ENCODE measurements at places on chromosomes 4 and X. TPM values are rescaled to one million over a fixed set of nuclear protein-coding genes. Genes with fewer than 3 reads are reported as not detected.
A peak's percentile ranks its signal among the peaks of the same experiment; 100 is the strongest.

- H3K27me3 ChIP-seq = no peaks in the 10 kb centered on the region
- H3K4me1 ChIP-seq = no peaks in the 10 kb centered on the region
- no peak overlapping the region for H3K27ac ChIP-seq
- H3K36me3 ChIP-seq = no peaks in the 10 kb centered on the region
- no peak overlapping the region for H3K4me3 ChIP-seq
Observed at GRCh38 chr4:177562163-177562562, 119.9 kb upstream of the AGA start.

Gene TLR6
- total RNA-seq = 3.1 TPM

DNA sequence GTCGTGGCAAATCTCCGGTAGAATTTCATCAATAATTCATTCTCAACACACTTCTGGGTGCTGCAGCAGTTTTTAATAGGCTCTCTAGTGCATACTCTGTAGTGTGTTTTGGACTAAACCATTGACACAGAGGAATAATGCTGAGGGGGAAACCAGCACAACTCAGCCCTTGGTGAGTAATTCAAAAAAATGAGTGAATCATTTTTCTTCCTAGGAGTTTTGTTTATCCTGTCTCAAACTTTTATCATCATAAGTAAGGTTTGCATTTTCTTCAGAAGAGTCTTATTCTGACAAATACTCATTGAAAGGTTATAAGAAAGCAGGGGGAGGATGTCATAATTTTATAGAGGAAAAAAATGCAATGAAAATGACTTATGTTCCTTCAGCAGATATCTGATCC, 2542.7 kb downstream of the PCDH7 start:
- H3K36me3 ChIP-seq = no peaks in the 10 kb centered on the region
- H3K27me3 ChIP-seq = no peaks in the 10 kb centered on the region
- H3K4me3 ChIP-seq = no peak overlapping the region
- no peak overlapping the region for H3K27ac ChIP-seq
- no peak for DNase-seq
- no peaks in the 10 kb centered on the region for H3K4me1 ChIP-seq

Gene SHROOM3
- 444 TPM for total RNA-seq

- no peak overlapping the region for H3K4me3 ChIP-seq
- H3K4me1 ChIP-seq = no peaks in the 10 kb centered on the region
- no peak overlapping the region for H3K27ac ChIP-seq
- DNase-seq = peak; percentile 55
Observed at GRCh38 chrX:20066968-20067708, 49.6 kb downstream of the MAP7D2 start.

GRCh38 chr4:113256946-113257345, 207.5 kb downstream of the ANK2 start:
- no peaks in the 10 kb centered on the region for H3K36me3 ChIP-seq
- H3K27me3 ChIP-seq = no peaks in the 10 kb centered on the region
- H3K4me3 ChIP-seq = no peak overlapping the region

Gene RENBP
- 4.9 TPM for total RNA-seq

Gene DAPP1
- total RNA-seq = 47.0 TPM

- H3K36me3 ChIP-seq = no peaks in the 10 kb centered on the region
- H3K4me3 ChIP-seq = no peak overlapping the region
- DNase-seq = no peak
- no peaks in the 10 kb centered on the region for H3K27me3 ChIP-seq
Observed at GRCh38 chr4:188387179-188387791, 248.0 kb downstream of the TRIML1 start.

DNA sequence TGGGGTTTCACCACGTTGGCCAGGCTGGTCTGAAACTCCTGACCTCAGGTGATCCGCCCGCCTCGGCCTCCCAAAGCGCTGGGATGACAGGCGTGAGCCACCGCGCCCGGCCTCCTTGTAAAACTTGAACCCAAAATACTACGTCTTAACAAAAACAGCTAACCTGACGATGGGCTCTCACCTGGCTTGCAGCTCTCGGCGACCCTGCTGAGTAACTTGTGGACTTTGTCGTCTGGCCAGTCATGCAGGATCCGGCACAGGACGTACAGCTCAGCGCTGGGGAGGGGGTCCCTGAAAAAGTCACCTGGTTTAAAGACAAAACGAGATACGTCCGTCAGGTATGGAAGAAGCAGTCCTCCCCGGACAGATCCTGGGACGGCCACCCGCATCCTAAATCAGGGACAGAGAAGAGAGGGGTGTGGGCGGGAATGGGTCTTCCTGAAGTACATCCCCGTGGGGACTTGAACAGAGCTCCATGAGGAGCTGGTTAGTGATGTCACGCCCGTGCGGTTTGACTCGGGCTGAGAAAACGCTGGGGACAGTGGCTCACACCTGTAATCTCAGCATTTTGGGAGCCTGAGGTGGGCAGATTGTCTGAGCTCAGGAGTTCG, 20.7 kb upstream of the SLC25A6 start:
- no peaks in the 10 kb centered on the region for H3K36me3 ChIP-seq
- H3K4me1 ChIP-seq = no peaks in the 10 kb centered on the region
- H3K27me3 ChIP-seq = no peaks in the 10 kb centered on the region

Gene LEF1
- total RNA-seq = 0.53 TPM

DNA sequence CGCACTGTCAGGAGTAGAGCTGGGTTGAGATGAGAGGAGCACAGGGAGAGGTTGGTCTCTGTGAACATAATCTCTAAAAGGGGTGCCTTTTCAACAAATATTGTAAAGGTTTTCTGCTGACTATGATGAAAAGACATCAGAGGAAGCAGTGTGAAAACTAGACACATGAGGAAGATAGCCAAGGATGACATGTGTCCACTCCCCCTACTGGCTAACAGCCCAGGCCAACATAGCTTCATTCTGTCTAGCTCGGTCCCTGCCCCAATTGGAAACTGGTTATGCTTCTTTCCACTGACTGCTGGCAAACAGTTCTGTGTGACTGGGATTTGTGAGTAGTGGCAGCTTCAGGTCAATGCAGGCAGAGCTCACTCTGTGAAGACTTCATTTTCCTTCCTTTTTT, 115.4 kb upstream of the ESX1 start:
- H3K36me3 ChIP-seq = no peaks in the 10 kb centered on the region
- H3K27me3 ChIP-seq = no peaks in the 10 kb centered on the region
- H3K4me3 ChIP-seq = no peak overlapping the region
- DNase-seq = no peak

DNA sequence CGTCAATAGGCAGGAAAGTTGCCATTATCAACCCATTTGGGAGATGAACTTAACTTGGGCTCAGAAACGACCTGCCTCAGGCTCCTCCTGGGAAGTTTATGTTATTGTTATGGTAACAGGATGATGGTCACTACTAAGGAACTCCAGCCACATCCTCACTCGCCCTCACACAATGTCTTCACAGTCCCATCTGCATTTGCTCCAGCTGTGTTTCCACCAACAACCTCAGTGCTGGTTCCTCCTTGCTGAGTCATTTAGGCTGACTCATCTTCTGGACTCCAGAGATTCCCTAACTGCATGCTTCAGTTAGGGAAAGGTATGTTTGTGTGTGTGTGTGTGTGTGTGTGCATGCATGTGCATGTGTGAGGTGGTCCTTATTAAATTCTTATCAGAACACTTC, 293.4 kb upstream of the BOD1L1 start:
- H3K27ac ChIP-seq = no peak overlapping the region
- H3K4me1 ChIP-seq = no peaks in the 10 kb centered on the region
- H3K27me3 ChIP-seq = no peaks in the 10 kb centered on the region

- H3K4me1 ChIP-seq = no peaks in the 10 kb centered on the region
- no peaks in the 10 kb centered on the region for H3K27me3 ChIP-seq
- no peak overlapping the region for H3K27ac ChIP-seq
- no peak overlapping the region for H3K4me3 ChIP-seq
- no peak for DNase-seq
- no peaks in the 10 kb centered on the region for H3K36me3 ChIP-seq
Observed at GRCh38 chrX:143781103-143781502, 60.6 kb upstream of the SPANXN2 start.

Gene TCEANC
- total RNA-seq = 2.8 TPM

GRCh38 chrX:110987292-110987691, 108.7 kb upstream of the PAK3 start:
- H3K4me3 ChIP-seq = no peak overlapping the region
- H3K27me3 ChIP-seq = no peaks in the 10 kb centered on the region
- no peaks in the 10 kb centered on the region for H3K4me1 ChIP-seq
- DNase-seq = no peak
- H3K27ac ChIP-seq = no peak overlapping the region

Gene IL2
- not detected for total RNA-seq

Gene AWAT2
- not detected for total RNA-seq

- peak overlapping the region; percentile 91 for H3K27ac ChIP-seq
- H3K4me3 ChIP-seq = no peak overlapping the region
- peaks cover 22% of the 10 kb centered on the region for H3K4me1 ChIP-seq
- H3K27me3 ChIP-seq = no peaks in the 10 kb centered on the region
- no peaks in the 10 kb centered on the region for H3K36me3 ChIP-seq
Observed at GRCh38 chr4:152935143-152935542, 980 bp upstream of the FHDC1 start.
